ENCODE measurements at places on chromosomes 12 and 14.

- DNase-seq, result no peak
These were observed 2.6 kb downstream of the TAS2R14 start for GRCh38 chr12:10936506-10936905.

DNA sequence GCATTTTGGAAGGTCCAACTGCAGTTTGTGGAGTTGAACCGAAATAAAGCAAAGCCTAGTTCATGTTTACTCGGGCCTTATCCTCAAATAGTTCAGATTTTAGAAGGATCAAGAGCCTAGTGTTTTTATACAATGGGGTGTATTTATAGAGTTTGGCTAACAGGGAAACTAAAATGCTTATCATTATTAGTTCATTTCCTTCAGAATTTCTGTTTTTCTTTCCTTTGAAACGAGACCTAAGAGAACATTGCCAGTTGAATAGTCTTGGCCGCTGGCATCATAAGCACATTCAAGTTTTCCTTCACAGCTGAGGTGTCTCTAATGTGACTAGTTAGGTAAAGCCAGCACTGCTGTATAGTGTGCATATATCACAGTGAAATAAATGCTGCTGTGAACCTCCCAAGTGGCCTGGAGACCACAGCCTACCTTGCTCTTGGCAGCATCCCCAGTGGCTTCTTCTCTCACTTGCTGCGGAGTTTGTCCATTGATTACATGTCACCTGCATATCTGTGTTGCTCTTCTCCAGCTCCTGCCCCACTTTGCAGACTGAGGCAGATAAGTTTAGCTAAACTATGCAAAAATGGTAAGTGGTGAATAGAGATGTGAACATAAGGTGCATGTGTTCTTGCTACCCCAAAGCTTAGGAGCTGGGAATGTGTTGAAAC is 88.8 kb downstream of the ANO6 start:
- DNase-seq, result no peak

- no peak for DNase-seq
These were observed 559.9 kb downstream of the TRHDE start for GRCh38 chr12:72832024-72832423.

- DNase-seq, result no peak
These were observed 7.6 kb downstream of the KIF26A start for GRCh38 chr14:104145826-104146601.

DNA sequence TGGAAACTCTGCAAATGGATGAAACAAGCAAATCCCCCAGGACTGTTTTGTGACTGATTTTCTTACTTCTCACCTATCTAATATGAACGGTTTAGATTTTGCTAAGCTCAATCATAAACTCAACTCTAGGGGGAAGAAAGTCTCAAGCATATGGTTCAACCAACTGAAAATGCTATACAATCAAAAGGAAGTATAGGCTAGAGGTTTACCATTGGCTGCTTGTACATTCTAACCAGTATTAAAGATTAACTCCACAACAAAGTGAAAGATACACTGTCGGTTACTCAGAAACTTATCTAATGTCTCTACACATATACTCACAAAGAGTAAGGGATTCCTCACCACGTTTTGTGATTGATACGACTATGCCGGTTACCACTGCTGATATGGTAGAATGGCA is 281.8 kb upstream of the SOX5 start:
- DNase-seq, result no peak

GRCh38 chr12:77999074-77999715 is 168.5 kb downstream of the NAV3 start:
- DNase-seq, result no peak

DNA sequence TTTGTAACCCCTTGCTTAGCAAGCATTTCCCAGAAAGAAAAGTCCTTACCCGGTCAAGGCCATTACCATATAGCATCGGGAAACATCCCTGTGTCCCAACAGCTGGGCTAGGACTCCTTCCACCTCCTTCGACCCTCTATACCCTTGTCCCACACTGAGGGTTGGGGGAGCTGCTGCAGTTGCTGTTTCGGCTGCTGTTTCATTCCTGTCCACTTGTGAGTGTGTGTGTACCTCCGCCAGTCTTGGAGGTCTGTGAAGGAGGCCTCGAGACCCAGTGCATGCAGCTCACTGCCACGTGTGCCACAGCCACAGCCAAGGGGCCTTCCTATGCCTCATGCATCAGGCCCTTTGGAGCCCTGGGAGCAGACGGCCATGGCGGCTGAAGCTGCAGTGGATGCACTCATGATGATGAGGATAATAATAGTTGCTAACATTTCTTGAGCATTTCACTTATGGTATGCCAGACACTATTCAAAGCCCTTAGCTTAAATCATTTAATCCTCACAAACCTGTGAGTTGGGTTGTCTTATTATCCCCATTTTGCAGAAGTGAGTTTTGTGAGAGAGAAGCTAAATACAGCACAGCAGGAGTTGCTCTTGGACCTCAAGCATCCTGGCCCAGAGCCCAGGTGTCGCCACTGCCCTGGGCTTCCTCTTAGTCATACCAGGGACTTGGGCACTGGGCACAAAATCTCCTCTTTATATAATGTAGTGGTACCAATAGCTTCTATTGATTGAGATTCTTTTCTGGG is 156.5 kb downstream of the PRKCH start:
- DNase-seq, result peak; percentile 92

DNA sequence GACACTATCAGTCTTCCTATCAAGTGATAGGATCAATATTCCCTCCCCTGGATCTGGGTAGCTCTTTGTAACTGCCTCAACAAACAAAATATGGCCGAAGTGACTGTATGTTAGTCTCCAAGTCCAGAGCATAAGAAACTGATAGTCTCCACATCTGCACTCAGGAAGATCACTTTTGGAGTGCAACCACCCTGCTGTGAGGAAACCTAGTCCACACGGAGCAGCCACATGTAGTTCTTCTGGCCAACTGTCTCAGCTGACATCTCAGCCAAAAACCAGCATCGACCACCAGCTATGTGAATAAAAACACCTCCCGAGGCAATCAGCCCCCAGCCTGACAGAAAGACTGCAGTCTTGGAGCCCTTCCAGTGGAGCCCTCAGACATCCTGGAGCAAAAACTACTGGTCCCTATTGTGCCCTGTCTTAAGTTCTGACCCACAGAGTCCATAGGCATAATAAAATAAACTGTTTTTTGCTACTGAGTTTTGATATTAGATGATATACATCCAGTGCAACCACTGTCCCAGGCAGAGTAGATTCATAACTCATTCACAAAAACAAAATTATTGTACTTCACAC is 143.8 kb downstream of the MED13L start:
- no peak for DNase-seq

DNA sequence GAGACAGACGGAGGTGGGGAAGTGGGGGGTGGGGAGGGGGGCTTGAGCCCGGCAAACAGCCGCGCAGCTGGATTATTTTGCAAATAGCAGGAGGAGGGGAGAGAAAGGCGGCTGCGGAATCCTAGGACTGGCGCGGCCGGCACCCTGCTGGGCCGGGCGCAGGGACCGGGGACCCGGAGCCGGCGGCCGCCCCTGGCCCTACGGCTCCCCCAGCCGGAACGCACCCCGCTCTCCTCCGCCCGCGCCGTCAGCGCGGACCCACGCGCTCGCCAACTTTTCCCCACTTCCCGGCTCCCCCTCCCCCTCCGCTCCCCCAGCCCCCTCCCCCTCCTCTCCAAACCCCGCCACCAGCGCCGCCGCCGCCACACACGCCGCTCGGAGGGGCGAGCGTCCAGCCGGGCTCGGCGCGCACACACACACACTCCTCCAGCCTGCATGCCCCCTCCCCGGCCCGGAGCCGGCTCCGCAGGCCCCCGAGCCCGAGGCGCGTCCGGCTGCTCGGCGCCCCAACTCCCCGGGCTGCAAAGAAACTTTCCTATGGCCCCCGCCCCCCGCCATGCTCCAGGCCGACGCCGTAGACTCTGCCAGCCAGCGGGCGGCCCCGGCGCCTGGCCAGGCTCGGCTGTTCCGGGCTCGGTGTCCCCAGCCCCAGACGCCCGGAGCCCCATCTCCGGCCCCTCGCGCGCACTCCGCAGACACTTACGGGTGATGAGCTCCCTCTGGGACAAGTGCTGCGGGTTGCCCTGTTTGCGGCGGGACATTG is 1.4 kb downstream of the BCL11B start:
- DNase-seq, result no peak

- no peak for DNase-seq
These were observed 2.6 kb downstream of the PRKCH start for GRCh38 chr14:61323970-61324369.

DNA sequence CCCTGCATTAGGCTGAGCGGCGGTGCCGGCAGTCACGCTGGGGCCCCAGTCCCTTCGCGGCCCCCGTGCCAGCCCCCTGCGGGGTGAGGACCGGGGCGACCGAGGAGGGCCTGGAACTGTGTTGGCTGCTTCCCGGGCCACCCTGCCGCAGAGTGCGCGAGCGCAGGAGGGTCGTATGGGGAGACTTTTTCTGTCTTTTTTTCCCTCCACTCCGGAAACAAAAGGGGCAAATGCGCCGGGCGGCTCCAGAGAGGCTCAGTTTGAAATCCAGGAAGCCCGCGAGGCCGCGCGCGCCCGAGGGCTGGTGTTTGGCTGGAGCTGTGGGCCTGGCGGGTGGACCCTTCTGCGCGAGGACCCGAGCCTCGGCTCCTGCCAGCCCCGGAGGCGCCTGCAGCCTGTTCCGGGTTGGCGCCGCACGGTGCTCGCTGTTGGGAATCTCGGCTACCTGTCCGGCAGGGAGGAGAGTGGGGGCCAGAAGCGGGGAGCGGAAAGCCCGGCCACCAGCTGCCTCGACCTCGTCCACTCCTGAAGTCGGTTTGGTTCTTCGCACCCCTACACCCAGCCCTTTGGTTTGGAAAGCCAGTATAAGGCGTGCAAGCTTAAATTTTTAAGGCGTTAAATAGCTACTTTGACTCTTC is 638 bp downstream of the PLEKHG3 start:
- peak; percentile 48 for DNase-seq

GRCh38 chr12:93540466-93540865 is 32.0 kb upstream of the SOCS2 start:
- no peak for DNase-seq

DNA sequence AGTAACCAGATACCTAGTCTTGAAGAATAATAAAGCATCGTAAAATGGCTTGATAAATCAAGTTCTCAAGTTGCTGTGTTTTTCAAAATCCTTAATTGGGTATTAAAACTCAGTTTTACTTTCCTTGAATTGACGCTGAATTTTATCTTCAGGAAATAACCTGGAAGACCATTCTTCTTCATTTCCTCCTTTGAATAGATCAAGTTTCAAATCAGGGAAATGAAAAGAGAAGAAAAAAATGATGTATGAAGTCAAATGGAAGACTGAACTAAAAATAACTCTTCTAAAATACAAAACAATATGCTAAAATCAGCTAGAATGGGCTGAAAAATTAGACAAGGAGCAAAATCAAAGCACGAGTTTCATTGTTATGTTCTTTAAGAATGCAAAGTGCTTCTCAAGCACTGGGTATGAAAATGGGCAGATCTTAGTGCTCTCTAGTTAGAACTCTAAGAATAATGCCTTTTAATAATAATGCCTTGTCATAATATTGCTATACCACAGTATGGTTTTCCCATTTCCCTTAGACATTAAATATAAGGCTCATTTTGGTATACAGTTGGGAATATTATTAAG is 54.6 kb upstream of the CLEC14A start:
- DNase-seq, result no peak

DNA sequence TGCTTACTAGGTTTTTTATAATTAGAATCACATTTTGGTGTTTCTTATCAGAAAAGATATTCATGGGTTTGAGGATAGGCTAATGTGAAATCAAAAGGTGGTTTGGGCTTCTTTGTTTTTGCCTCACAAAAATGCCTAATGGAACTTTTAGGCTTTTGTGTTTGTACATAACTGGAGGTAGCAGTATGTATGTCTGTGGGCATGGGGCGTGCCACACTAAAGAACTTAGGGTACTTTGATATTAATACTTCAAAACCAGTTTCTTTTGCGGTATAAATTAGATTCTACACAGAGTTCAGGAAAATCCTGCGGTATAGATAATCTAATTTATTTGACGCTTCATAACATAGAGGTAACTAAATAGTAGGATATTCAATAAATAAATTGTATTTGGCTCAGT is 1.9 kb downstream of the ETV6 start:
- DNase-seq, result no peak

GRCh38 chr14:37590428-37591139 is 4.5 kb downstream of the FOXA1 start:
- DNase-seq, result no peak

Data from left lung (tissue), 14 donors.